ENCODE measurements at places on chromosomes 11 and 22.

GRCh38 chr11:20337526-20338154 lies 25.9 kb upstream of the HTATIP2 start:
- DNase-seq = no peak

GRCh38 chr11:110513259-110513801 lies 83.6 kb downstream of the FDX1 start:
- no peak for DNase-seq

GRCh38 chr22:37566903-37567798 lies 6.9 kb downstream of the CDC42EP1 start:
- DNase-seq = peak; percentile 89

DNA sequence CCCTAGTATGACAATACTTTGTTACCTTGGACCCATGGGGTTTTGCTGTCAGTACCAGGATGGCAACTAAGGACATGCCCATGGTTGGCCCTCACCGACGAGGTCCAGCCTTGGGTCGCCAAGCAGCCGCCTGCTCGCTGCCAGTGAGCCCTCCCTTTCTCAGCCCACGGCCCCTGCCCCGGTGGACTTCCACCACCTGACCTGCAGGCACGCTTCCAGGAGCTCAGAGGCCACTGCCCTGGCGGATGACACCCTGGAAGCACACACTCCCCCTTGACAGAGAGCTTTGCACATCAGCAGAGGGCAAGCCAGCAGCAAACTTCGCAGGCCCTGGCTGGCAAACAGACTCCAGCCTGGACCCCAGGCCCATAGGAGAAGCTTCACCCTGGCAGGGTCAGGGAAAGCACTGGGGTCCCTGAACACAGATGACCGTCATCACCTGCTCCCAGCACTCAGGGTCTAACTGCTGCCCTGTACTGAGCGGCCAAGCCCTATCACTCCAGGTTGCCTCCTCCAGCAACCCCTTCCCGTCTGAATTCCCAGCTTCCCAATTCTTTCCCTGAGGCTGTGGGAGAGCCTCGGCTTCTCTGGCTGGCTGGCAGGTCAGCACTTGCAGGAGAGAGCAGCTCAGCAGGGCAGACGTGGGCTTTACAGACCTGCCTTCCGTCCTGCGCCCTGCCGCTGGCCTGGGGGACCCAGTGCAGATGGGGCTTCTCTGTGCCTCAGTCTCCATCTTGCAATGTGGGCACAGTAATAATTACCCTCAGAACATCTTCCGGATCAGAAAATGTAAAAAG lies 2.7 kb upstream of the PPARA start:
- DNase-seq = no peak

DNA sequence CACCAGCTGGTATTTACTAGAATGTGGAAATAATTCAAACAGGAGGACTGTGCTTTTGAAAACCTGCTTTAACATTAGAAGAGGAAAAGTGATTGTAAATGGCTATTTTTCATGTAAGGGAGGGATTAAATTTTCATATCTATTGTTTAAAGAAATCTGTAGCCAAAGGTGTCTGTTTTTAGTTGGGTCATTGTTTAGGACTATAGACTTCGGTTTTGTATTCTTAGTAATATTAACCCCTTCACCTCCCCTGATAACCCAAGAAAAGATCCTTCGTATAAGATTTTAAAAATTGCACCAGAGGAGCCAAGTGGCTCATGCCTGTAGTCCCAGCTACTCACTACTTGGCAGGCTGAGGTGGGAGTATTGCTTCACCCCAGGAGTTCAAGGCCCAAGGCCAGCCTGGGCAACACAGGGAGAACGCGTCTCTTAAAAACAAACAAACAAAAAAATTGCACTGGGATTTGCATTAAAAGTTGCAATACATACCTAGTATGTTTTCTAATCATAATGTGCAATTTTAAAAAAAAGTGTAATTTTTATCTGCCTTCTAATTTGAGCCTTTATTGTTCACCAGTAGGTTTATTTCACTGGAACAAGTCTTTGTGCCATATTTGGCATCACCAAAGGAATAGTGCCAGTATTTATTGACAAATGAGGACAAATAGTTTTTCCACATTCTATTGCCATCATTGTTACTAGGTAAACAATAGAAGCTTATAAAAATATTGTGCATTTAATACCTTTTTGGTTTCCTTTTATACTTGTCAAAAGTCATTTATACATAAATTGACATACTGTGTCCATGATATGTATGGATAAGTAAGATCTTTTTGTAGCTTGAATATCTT lies 34.3 kb downstream of the MTMR3 start:
- no peak for DNase-seq

GRCh38 chr22:37178350-37179125 lies 9.5 kb downstream of the C1QTNF6 start:
- no peak for DNase-seq

DNA sequence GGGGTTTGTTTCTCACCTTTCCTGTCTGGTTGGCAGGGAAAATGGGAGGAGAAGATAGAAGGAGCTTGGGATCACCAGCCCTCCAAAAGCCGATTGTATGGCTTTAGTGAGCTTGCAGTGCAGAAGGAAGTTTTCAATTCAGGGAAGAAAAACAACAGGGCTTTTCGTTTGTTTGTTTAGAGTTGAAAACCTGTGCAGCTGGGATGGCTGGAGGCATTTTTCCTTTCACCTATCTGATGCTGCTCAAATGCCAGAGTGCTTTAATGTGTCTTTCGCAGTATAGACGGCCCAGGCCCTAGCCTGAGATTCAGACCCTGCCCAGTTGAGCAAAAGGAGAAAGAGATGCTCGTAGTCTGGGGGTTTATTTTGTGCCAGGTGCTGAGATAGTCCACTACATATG lies 87.9 kb downstream of the INSC start:
- DNase-seq = no peak

DNA sequence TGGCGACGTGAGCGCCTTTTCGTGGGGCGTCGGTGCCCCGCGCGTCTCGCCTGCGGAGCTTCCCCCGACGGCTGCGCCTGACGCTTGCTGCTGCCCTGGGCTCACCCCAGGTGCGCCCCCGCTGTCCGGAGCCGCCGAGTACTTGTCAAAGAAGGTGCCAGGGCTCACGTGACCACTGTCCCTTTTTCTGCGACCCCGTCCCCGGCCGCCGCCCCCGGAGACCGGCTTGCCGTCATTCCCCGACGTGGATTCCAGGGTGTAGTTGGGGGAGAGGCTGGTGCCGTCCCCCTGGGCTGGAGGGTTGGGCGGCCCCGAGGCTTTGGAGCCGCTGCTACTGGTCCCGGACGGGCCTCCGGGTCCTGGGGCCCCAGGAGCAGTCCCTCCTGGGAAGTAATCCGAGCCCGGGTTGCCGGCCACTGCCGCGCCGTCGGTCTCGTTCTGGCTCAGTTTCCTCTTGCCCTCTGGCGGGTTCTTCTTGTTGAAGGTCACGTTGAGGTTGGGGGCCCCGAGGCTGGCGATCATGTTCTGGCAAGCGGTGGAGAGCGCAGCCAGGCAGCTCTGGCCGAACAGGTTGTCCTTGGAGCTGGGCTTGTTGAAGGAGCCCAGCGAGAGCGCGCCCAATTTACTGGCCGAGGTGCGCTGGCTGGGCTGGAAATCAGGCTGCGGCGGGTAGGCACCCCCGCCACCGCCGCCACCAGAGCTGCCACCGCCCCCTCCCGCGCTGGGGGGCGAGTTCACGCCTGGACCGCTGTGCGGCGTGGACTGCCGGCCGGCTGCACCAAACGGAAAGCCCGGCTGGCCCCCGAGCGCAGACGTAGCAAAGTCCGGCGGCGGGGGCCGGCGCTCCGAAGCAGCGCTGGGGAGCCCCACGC lies 3.8 kb downstream of the MN1 start:
- no peak for DNase-seq

GRCh38 chr11:122207505-122207904 lies 91.5 kb upstream of the BLID start:
- DNase-seq = no peak

DNA sequence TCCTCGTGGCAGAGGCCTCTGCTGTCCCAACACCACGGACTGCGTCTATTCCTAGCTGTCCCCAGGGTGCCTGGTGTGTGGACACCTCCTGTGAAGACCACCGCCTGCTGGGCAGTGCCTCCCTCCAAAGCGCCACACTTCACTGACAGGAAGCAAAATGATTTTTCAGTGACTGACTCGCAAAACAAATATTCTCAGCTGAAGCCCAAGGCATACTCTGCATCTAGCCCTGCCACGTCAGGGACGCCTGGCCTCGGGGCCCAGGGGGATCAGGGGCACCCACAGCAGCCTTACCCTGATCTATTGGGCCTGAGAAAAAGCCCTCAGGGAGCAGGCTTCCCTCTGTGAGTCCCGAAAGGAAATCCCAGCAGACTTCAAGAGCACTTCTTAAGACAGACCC lies 2.2 kb downstream of the BRD1 start:
- DNase-seq = no peak

DNA sequence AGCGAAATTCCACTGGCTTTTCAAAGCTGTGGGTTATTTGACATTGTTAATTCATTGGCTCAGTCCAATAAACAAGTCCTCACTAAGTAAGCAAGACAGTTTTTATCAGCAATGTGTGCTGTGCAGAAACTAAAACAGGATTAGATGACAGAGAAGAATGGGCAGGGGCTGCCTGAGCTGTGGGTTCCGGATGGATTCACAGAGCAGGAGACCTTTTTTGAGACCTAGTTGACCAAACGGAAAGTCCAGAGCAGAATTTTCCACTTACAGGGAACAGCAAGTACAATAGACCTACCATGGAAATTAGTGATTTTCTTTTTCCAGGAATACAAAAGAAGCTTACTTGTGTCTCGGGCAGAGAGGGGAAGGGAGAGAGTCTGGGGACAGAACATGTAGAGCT lies 5.2 kb upstream of the KDM4F start:
- no peak for DNase-seq

GRCh38 chr11:14783788-14784187 lies 108.2 kb downstream of the CYP2R1 start:
- DNase-seq = peak; percentile 34

- DNase-seq = no peak
These were observed 23.1 kb upstream of the LDHA start for GRCh38 chr11:18371279-18371678.

GRCh38 chr22:35505399-35506258 lies 35.0 kb upstream of the RASD2 start:
- DNase-seq = no peak

- peak; percentile 42 for DNase-seq
These were observed 43.7 kb downstream of the CD82 start for GRCh38 chr11:44608991-44609782.

- no peak for DNase-seq
These were observed 19.3 kb downstream of the FLRT1 start for GRCh38 chr11:64055077-64055476.

DNA sequence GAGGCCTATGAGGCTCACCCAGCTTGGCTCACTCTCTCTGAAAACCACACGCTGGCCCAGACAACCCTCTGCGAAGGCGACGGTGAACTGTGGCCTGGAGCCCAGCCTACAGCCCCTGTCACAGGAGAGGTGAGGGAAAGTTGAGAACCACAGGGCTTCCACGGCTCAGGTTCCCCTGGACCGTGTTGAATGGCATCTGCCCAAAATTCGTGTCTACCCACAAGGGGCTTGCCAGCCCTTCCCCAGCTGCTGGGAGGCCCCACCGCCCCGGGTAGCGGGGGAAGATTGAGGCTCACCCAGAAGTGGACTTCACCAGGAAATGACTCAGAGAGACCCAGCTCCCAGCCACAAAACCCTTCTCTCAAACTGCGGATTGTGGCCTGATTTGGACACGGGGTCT lies 197.1 kb downstream of the CTTN start:
- DNase-seq = no peak

GRCh38 chr11:133705074-133705648 lies 140.2 kb downstream of the SPATA19 start:
- no peak for DNase-seq

GRCh38 chr11:19625438-19625837 lies 87.2 kb upstream of the NAV2 start:
- no peak for DNase-seq

- DNase-seq = peak; percentile 55
These were observed 79.0 kb downstream of the TTC28 start for GRCh38 chr22:28600546-28601143.

DNA sequence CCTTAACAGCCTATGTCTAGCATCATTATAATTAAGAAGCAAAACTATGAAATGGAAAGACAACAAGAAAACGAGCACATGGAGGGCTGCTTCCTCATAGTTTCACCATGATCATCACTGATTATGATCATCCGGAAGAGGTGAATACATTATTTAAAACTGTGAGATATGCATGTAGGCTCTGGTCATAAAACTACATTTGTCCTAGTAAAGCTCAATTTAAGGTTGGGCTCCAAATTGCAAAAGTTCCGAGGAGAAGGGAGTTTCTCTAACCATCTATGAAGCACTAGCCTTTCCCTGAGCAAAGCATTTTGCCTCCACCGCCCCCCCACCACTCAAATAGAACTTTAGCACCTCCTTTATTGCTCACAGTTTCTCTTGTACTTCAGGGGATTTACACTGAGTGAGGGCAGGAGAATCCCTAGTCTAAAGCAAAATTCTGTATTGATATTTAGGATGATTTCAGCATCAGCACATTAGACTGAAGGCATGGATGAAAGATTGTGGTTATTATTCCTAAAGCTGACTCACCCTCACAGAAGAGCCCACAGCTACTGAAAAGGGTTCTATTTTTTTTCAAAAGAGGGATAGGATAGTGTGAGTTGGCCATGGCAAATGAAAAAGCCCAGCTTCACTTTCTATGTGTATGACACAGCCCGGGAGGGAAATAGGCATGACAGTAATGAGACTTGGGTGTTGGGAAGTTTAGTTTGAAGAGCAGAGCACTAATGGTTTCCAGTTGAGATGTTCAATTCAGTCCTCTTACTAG lies 203.4 kb downstream of the CADM1 start:
- DNase-seq = no peak

DNA sequence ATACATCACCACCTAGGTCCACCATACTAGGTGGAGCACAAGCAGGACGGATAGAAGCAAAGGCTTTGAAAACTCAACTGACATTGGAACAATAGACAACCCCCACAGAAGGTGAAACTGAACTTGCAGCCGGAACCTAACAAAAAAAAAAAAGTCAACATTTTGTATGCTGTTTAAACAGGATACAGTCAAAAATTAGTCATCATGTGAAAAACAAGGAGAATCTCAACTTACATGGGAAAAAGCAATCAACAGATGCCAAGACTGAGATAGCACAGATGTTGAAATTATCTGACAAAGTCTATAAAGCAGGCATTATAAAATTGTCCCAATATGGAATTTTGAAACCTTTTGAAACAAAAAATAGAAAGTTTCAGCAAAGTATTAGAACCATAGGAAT lies 123.8 kb downstream of the RAB38 start:
- DNase-seq = no peak

GRCh38 chr11:123564221-123564620 lies 90.2 kb downstream of the SCN3B start:
- DNase-seq = no peak

- no peak for DNase-seq
These were observed 133.7 kb upstream of the NARS2 start for GRCh38 chr11:78708388-78708787.

GRCh38 chr11:112114460-112114859 lies 27.8 kb downstream of the SDHD start:
- no peak for DNase-seq

DNA sequence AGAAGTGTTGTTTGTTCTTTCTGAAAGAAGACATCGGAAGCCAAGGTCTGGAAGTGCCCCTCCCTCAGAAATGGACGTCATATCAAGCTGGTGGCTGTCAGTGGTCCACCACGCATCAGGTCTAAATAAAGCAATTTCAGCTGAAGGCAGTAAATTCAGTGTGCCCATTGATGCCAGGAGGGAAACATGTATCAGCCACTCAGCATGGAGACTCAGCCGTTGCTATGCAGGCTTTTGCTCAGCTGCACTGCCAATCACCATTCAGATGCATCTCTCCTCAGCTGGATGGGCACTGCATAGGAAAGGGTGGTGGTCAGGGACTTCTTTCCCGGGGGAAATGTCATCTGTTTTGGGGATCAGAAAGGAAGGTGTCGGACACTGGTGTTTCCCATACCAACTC lies 878.2 kb downstream of the NTM start:
- no peak for DNase-seq
